NCI-H2081 (cell line): ENCODE measurements at places on chromosomes 3 and 15.

GRCh38 chr3:11632966-11633365 lies 10.7 kb downstream of the VGLL4 start:
- DNase-seq, result no peak

GRCh38 chr3:152564459-152564858 lies 270.5 kb upstream of the P2RY1 start:
- DNase-seq, result no peak

DNA sequence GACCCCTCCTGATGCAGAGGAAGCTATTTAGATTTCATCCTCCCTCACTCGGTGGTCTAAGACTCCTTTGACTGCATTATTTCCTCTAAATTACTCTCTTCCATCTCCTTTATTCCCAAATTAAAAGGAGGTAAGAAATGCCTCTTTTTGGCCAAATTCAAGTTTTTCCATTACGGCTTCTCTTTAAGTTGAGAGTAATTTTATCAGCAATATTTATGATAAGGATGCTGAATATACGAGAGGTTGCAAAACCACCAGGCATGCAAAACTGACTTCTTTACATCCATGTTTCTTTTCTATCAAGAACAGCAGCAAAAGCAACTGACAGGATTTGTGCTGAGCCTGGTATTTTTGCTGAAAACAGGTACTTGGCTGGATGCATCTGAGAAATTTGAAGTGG lies 262.0 kb upstream of the RARB start:
- DNase-seq, result no peak

- DNase-seq, result no peak
Observed at GRCh38 chr15:90871716-90872485, 3.5 kb downstream of the FURIN start.

DNA sequence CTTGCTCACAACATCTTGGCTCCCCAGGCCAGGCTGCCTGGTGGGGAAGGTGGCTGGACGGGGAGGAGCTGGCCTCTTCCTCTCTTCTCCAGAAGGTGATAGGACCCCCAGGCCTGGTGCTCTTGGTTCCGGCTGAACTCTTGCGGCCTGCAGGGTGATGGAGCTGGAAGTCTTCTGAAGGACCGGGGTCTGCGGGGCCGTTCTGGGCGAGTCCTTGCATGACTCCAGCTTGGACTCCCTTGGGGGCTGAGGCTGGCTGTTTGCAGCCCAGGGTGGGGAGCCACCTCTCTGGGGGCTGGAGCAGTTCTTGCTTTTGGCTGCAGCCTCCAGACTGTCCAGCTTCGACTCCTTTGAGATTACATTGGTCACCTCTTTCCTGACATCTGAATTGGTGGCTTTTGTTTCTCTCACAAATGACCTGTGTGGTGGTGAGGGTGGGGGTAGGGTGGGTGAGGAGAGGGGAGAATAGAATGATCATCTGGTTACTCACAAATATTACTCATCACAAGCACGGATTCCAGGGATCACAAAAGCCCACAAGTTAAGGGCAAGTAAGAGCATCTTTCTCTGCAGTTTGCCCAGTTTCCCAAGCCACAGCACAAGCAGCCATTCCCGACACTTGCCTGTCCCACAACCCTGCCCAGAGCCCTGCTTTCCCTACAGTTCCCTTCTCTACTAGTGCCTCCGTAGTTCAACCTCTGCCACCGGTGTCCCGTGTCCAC lies 149.1 kb upstream of the HACD2 start:
- no peak for DNase-seq

DNA sequence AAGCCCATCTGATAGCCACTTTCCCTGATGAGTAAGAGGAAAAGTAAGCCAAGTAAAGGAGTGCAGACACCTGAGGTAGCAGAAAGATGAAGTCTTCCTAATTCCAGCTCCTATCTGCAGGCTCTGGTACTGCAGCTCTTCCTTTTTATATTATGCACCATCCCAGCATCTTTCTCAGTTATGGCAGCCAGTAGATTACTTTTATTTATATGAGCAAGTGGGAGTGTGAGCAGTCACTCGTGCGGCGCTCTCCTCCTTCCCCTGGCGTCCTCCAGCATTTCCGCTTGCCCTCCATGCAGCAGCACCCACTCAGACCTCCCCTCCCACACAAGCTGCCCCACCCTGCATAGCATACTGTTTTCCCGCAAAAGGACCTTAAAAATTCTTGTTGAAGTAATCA lies 465.9 kb upstream of the DPPA4 start:
- DNase-seq, result no peak

- no peak for DNase-seq
Observed at GRCh38 chr3:42072831-42073301, 18.3 kb upstream of the TRAK1 start.

DNA sequence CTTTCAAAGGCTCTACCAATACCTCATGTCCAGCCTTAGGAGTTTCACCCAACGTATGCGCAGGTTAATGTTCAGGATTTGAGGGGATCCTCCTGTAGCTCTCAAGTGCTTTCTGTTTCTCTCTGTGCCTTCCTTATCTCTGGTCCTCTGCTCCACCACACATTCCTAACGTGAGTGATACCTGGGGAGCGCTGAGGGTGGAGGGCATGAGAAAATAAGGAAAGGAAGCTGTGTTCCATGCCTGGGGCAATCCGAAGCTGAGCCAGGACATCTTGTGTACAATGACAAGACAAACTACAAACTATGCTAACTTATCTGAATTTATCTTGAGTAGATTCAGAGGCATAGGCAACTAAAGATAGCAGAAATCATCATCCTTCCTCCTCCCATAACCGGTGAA lies 136.4 kb downstream of the SST start:
- no peak for DNase-seq

GRCh38 chr15:74108111-74108510 lies 22.3 kb upstream of the ISLR2 start:
- no peak for DNase-seq

DNA sequence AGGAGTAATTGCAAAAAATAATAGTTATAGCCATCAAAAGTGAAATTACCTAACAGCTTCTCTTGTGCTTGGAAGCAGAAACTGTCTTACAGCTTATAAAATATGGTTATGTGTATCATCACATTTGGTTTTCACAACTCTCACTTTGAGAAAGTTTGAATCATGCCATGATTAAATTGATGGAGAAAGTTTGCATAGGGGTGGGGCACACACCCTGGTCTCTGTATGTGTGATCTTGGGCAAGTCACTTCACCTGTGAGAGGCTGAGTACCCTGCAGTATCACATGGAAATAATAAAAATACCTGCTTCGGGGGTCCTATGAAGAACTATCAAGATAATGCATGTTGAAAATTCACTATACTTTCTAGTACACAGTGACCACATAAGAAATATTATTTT lies 471.4 kb downstream of the RAP2B start:
- DNase-seq, result no peak

GRCh38 chr3:128933922-128934253 lies 54.5 kb downstream of the ACAD9 start:
- DNase-seq, result no peak

DNA sequence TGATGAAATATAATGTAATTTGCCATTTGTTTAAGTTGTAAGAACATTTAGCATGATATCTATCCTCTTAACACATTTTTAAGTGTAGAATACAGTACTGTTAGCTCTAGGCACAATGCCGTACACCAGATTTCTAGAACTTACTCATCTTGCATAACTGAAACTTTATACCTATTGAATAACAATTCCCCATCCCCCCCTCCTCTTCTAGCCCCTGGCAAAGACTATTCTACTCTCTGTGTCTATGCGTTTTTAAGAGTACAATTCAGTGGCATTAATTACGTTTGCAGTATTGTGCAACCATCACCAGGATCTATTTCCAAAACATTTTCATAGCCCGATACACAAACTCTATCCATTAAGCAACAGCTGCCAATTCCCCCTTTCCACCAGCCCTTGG lies 261.7 kb downstream of the PLOD2 start:
- DNase-seq, result no peak

GRCh38 chr15:100129677-100130076 lies 212.1 kb downstream of the ADAMTS17 start:
- DNase-seq, result no peak
